Central memory CD4-positive, alpha-beta T cell (primary cell): ENCODE measurements at places on chromosomes 12 and 14.
A peak's percentile ranks its signal among the peaks of the same experiment; 100 is the strongest.

GRCh38 chr14:37753459-37753858 lies 158.0 kb downstream of the TTC6 start:
- no peak for DNase-seq

DNA sequence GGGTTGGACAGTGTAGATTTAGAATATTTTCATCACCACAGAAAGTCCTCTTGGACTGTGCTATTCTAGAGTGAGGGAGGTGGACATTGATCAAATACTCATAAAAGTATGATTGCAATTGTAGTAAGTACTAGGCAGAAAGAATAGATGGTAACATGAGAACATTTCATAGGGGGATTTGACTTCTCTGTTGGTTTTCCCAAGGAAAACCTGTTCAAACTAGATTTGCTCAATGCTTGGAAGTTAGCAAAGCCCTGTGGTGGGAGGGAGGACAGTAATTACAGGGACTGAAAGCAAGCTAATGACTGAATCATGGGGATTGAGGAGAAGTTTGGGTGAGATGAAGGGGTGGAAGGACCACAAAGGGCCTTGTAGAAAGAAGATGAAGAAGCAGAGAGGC lies 24.4 kb upstream of the EID3 start:
- no peak for DNase-seq

- no peak for DNase-seq
These were observed 83.8 kb downstream of the TTC8 start for GRCh38 chr14:88908216-88908615.

GRCh38 chr14:34198096-34198495 lies 247.2 kb upstream of the EGLN3 start:
- DNase-seq, result no peak

DNA sequence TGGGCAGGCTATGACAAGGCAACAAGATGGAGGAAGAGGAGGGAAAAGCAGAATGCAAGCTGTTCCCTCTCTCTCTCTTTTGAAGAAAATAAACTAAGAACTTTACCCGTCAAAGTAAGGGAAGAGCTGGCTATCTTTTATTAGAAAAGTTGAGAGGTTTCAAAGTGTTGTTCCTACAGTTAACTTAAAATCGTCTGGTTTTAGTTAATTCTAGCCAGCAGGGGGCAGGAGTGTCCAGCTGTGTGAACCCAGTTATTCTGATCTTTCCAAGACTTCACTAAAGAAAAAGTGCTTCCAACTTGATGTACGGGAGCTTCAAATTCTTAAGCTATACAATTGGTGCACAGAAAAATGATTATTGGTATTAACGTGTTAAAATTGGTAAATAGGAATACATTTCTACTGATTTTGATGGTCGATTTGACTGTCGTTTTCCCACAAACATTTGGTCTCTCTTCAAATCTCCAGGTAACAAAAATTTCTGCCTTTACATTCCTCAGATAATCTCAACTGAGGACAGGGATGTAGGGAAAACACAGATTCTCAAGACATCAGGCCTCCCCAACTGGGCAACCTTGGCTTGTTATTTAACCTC lies 28.4 kb upstream of the MON2 start:
- peak; percentile 36 for DNase-seq

DNA sequence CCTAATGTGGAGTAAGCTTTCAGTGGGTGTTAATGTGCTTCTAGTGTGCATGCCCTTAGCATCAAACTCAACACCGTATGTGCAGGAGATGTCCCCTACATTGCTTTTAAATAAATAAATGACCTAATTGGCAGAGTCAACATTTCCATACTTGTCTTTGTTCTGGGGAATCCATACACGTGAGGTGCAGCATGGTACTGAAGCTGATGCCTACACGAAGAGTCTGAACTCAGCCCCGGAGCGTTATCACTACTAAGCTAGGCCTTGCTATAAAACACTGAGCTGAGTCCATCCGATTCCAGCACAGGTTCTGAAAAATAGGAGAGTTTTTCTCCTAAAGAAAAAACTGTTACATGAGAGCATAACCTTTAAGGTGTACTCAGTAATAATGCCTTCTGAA lies 125.0 kb upstream of the DYRK2 start:
- DNase-seq, result no peak

DNA sequence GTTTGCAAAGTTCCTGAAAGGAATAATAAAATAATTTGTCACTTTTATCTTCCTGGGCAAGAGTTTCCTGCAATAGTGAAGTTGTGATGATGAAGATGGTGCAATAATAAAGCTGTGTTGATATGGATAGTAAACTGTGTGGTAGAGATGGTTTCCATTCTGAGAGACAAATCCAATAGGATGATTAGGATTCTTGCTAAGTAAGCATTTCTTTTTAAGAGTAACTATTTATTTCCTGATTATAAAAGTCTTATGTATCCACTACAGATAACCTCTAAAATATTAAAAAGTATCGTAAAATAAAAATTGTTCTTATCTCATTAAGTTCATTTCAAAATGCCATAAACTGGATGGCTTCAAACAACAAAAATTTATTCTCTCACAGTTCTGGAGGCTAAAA lies 28.7 kb downstream of the TSPAN11 start:
- DNase-seq, result no peak

DNA sequence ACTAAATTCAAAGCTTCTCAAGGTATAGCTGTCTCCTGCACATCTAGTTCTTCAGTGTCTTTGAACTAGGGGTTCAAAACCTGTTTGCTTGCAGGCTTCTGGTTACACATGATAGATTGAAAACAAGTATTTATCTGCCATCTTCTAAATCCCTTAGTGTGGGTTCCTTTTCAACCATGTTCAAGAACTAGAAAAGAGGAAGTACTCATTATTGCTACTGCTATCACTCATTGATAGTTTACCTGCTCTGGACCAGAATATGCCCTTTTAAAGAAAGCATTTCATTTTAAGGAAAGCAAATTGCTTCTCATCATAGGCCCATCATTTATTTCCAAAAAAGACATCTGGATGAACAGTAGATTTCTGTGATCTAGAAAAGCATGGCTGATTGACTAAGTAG lies 37.1 kb upstream of the VSX2 start:
- no peak for DNase-seq

- no peak for DNase-seq
These were observed 302.5 kb upstream of the FKBP4 start for GRCh38 chr12:2492236-2492635.

DNA sequence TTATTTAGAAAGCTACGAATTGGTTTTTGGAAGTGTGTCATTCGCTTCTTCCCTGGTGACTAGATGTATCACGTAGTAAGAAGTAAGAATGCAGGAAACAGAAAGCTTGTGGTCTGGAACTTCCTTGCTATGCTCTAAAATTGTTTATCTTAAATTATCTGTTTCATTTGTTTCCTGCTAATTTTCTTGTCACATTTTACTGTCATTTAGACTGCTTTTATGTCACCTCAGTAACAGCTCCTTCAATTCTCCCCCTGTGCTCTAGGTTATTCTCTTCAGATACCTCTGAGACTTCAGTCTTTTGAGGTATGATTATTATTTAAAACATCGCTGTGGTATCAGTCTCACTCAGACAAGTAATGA lies 699 bp upstream of the CD69 start:
- peak; percentile 83 for DNase-seq

DNA sequence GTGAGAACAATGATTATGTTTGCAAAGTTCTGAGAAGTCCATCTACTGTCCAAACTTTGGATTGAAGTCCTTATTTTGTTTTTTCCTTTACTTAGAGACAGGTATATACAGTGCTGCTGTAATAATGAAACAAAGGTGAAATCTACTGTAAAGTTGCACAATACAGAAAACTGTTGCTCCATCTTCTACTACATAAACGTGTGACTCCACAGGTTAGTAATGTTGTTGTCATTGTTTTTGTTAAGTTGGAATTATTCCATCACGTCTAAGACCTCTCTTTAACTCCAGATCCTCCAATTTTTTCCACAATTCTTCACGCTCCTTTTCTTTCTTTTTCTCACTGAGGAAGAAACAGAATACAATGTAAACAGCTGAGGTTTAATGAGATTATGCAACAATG lies 57.0 kb upstream of the GPHB5 start:
- DNase-seq, result no peak

GRCh38 chr14:102568115-102568614 lies 24.3 kb upstream of the RCOR1 start:
- DNase-seq, result peak; percentile 25

DNA sequence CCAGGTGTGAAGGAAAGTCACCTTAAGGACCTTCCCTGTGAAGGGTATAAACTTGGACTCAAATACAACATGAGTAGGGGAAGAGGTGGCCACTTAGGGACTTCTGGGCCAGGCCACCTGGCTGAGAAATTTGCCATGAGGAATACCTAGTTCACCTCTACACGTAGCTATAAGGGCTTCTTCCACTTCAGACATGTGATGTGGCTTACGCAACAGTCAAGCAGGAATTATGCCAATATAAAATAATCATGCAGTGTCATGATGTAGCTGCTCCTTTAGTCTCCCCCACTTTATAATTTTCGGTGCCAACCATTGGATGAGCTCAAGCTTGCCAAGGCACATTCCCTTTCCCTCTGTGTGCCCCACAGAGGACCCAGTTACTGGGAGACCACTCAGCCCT lies 166.6 kb upstream of the BCL2L14 start:
- DNase-seq, result no peak

- DNase-seq, result no peak
These were observed 351.1 kb upstream of the FLRT2 start for GRCh38 chr14:85178864-85179263.

- DNase-seq, result no peak
These were observed 47.4 kb downstream of the SUSD6 start for GRCh38 chr14:69658664-69659261.

DNA sequence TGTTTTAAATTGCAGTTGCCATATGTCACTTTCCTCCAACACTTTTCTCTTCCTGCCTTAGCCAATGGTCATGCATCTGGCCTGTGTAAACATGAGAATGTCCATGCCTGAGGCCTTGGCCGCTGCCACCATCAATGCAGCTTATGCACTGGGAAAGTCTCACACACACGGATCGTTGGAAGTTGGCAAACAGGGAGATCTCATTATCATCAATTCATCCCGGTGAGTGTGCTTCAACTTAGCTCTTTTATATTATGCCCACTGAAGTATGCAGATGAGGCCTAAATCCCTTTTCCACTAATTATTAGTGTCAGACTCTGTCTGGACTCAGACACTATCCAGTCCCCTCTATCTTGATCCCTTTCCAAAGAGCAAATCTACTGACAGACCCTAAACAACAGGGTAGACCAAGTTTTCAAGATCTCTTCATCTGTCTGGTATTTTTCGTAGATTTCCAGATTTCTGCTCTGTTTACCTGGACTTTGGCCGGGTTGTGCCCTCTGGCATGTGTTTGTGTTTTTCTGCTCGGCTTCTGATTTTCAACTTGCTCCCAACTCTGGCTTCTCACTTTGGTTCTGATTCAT lies 23.2 kb downstream of the AMDHD1 start:
- DNase-seq, result no peak
